Aorta (tissue), 5 donors: ENCODE measurements at places on chromosomes 1 and 21.

GRCh38 chr1:22646384-22646783 is 3.0 kb downstream of the C1QC start:
- DNase-seq = no peak
- no peaks in the 10 kb centered on the region for H3K36me3 ChIP-seq
- H3K27me3 ChIP-seq = no peaks in the 10 kb centered on the region
- no peak overlapping the region for H3K4me3 ChIP-seq

DNA sequence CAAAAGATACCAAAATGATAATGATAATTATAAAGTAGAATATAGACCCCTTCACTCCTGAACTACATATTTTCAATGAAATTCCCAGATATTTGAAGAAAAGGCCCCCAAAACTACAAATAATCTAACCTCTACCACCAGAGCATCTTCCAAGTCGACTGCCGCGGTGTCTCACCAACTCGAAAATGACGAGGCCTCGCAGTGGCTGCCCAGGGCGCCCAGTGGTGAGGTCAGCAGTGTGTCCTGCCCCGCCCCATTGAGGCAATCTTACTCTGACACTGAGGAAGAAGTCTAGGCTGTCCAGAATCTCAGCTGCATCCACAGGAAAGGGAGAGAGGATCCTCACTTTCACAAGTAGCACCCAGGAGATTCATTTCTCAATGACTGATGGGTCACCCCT is 5.2 kb downstream of the DUSP10 start:
- H3K36me3 ChIP-seq = no peaks in the 10 kb centered on the region
- DNase-seq = no peak
- no peak overlapping the region for H3K4me3 ChIP-seq
- no peaks in the 10 kb centered on the region for H3K4me1 ChIP-seq

GRCh38 chr1:37143800-37144199 is 109.5 kb upstream of the GRIK3 start:
- H3K27me3 ChIP-seq = no peaks in the 10 kb centered on the region
- no peaks in the 10 kb centered on the region for H3K4me1 ChIP-seq
- H3K4me3 ChIP-seq = no peak overlapping the region
- no peak for DNase-seq
- H3K27ac ChIP-seq = no peak overlapping the region
- H3K36me3 ChIP-seq = no peaks in the 10 kb centered on the region

DNA sequence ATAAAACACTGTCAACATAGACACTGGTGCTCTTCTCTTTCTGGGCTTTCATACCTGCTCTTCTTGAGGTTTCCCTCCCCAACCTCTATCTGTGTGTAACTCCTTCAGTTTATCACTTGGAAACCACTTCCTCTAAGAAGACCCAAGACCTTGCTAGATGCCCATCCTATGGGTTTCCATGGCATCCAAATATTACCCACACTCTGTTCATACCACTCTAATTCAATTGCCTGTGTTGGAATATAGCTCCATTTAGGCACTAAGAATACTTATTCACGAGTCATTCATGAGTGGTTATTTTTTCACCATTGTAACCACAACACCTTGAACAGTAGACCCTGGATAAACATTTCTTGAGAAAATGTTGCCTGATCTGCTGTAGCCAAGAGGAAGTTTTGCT is 231.1 kb upstream of the SGIP1 start:
- no peak for DNase-seq
- H3K4me3 ChIP-seq = no peak overlapping the region
- no peaks in the 10 kb centered on the region for H3K27me3 ChIP-seq
- no peaks in the 10 kb centered on the region for H3K36me3 ChIP-seq

DNA sequence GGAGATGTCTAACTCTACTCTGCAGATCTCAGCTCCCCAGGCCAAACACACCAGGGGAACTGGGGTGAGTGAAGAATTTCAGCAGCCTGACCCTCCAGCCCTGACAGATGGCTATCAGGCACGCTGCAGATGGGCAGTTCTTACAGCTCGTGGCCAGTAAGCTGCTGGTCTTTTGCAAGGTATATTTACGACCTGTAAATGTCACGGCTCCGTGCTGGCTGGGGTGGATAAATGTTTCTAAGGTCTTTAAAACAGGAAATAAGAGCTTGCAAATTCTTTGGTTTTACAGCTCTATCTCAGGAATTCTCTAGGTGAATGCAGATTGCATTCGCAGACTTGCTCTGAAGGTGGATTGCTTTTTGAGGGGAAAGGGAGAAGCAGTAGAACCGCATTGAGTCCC is 10.1 kb downstream of the DOP1B start:
- no peak for DNase-seq
- H3K4me3 ChIP-seq = no peak overlapping the region
- H3K36me3 ChIP-seq = peaks cover 3% of the 10 kb centered on the region
- H3K27me3 ChIP-seq = no peaks in the 10 kb centered on the region
- H3K4me1 ChIP-seq = no peaks in the 10 kb centered on the region

DNA sequence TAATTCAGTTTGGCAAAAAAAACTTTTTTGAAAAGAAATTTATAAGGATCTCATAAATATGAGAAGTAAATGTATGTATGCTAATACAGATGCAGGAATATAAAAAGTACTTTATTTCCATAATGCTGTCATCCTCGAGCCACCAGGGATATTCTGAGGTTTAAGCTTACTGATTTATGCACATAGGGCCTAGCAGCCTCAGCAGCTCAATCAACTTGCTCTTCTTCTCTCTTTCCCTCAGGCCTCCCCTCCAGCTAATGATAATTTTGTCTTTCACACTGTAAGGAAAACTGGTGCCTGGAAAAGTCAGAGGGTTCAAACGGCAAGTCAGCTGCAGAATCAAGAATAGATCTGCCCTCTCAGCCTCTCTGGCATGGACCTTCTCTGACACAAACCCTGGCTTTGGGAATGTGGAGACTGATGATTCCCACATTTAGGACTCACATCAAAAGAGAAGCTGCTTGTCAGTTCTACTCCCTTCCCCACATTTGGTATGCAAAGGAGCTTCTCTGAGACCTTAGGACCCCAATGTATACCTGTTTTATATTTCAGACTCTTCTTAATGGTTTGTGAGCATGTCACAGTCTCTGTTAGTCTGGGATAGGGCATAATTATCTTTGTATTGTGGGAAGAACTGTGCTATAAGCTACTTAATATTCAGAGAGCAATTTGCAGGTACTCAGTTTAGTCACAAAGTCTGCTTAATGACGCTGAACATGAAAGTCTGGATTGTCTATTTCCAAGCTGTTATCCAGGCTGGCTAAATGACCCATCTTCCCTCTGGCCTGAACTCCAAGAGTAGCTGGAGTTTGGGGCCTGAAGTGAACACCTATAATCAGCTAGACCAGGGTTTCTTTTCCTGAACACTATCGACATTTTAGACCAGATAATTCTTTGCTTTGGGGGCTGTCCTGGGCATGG is 52.1 kb upstream of the DIPK1A start:
- no peaks in the 10 kb centered on the region for H3K36me3 ChIP-seq

GRCh38 chr1:179547021-179547535 is 28.7 kb downstream of the NPHS2 start:
- H3K4me3 ChIP-seq = no peak overlapping the region
- H3K27me3 ChIP-seq = no peaks in the 10 kb centered on the region
- H3K27ac ChIP-seq = no peak overlapping the region
- no peak for DNase-seq

DNA sequence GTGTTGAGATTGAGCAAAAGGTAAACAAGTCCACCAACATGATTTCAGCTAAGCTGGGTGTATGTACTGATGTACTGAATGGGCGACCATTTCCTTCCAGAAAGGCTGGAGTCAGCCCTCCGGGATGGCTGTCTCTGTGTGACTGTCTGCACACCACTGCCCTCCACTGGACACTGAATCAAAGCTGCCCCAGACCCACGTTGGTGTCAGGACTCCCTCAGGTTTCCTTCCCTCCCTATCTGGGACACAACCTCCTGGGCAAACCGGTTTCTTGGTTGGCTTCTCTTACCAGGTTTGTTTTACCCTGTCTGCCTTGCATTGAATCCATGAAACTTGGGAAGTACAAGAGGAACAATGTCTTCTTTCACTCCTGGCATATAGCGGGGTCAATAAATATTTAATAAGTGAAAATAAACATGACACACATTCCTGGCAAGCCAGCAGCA is 5.3 kb upstream of the SRP9 start:
- H3K36me3 ChIP-seq = no peaks in the 10 kb centered on the region
- peak; percentile 91 for DNase-seq
- H3K4me3 ChIP-seq = no peak overlapping the region
- H3K27ac ChIP-seq = no peak overlapping the region

GRCh38 chr1:181326348-181326747 is 157.0 kb upstream of the CACNA1E start:
- H3K36me3 ChIP-seq = no peaks in the 10 kb centered on the region
- H3K4me1 ChIP-seq = no peaks in the 10 kb centered on the region
- no peak for DNase-seq
- H3K4me3 ChIP-seq = no peak overlapping the region
- H3K27ac ChIP-seq = no peak overlapping the region
- no peaks in the 10 kb centered on the region for H3K27me3 ChIP-seq

DNA sequence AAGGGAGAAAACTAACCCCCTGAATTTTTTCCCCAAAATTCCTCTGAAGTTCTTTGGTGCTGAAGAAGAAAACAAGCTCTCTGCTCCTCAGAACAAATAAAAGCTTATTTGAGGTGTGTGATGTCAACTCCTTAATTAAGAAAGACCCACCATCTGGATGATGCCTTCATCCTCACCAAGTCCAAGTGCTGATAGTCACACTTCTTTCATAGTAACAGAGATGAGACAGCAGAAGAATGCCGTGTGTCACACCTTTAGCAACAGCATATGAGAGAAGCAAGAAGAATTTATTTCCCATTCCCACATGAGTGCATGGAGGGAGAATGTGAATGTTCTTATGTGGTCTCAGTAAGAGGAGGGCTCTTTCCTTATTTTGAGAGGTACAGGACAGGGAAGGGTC is 91.2 kb downstream of the TGFB2 start:
- H3K4me3 ChIP-seq = no peak overlapping the region
- DNase-seq = no peak

DNA sequence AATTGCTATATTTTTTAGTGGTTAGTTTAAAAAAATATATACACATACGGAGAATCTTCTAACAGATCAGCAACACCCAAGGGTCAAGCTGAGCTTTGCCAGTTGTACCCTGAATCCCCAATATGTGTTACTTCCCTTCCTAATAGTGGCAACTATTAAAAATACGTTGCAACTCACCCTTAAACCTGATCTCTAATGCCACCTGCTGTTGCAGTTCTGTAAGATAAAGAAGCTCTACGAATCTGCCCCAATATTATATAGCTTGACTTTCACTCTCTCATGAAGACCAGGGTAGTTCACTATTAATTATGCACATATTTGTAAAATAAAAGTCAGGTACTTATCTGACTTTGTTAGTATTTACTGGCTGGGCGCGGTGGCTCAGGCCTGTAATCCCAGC is 58.4 kb downstream of the ASH1L start:
- no peaks in the 10 kb centered on the region for H3K27me3 ChIP-seq
- no peaks in the 10 kb centered on the region for H3K36me3 ChIP-seq
- H3K4me1 ChIP-seq = no peaks in the 10 kb centered on the region
- H3K27ac ChIP-seq = no peak overlapping the region

GRCh38 chr1:185229981-185230380 is 73.0 kb downstream of the SWT1 start:
- no peak overlapping the region for H3K27ac ChIP-seq
- H3K4me3 ChIP-seq = no peak overlapping the region
- H3K27me3 ChIP-seq = no peaks in the 10 kb centered on the region
- no peaks in the 10 kb centered on the region for H3K4me1 ChIP-seq

DNA sequence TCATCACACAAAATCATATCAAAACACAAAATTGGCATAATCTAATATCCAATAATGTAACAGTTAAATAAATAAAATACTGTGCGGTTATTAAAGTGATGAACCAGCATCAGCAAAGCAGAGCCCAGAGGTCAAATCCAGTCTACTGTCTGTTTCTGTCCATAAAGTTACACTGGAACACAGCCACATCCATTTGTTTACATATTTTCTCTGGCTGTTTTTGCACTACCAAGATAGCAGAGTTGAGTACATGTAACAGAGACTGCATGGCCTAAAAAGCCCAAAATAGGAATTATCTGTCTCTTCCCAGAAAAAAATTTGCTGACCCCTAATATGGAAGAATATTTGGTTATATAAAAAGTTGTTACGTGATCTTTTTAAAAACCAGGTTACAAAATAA is 242.2 kb upstream of the DMRTA2 start:
- H3K27me3 ChIP-seq = no peaks in the 10 kb centered on the region
- H3K27ac ChIP-seq = no peak overlapping the region
- no peaks in the 10 kb centered on the region for H3K4me1 ChIP-seq
- DNase-seq = no peak
- no peaks in the 10 kb centered on the region for H3K36me3 ChIP-seq
- no peak overlapping the region for H3K4me3 ChIP-seq

GRCh38 chr1:25484096-25484495 is 53.4 kb downstream of the MACO1 start:
- H3K4me3 ChIP-seq = no peak overlapping the region
- H3K27me3 ChIP-seq = no peaks in the 10 kb centered on the region
- no peak for DNase-seq
- H3K27ac ChIP-seq = no peak overlapping the region
- H3K36me3 ChIP-seq = no peaks in the 10 kb centered on the region

GRCh38 chr1:41513383-41513735 is 28.9 kb upstream of the EDN2 start:
- no peak overlapping the region for H3K27ac ChIP-seq
- no peak for DNase-seq
- H3K4me3 ChIP-seq = no peak overlapping the region

- no peak overlapping the region for H3K27ac ChIP-seq
- no peak for DNase-seq
- no peak overlapping the region for H3K4me3 ChIP-seq
- no peaks in the 10 kb centered on the region for H3K27me3 ChIP-seq
- H3K4me1 ChIP-seq = no peaks in the 10 kb centered on the region
These were observed 371.2 kb downstream of the PTBP2 start for GRCh38 chr1:97092824-97093223.

DNA sequence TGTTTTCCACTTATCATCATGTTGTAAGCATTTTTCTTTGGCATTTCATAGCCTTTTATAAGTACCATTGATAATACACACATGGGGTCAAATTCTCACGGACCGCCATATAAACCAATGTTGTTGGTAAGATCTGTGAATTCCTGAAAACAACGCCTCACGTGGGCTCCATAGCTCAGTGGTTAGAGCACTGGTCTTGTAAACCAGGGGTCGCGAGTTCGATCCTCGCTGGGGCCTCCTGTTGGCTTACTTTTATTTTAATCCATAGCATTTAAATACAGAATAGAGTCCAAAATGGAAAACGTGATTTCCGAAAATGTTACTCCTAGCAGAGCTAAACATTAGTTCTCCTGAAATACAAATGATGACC is 83.1 kb downstream of the HHIPL2 start:
- no peaks in the 10 kb centered on the region for H3K27me3 ChIP-seq
- no peaks in the 10 kb centered on the region for H3K4me1 ChIP-seq
- H3K27ac ChIP-seq = no peak overlapping the region

GRCh38 chr1:159960721-159961381 is 6.8 kb upstream of the SLAMF9 start:
- peak; percentile 80 for DNase-seq
- H3K27ac ChIP-seq = no peak overlapping the region
- H3K4me3 ChIP-seq = no peak overlapping the region
- no peaks in the 10 kb centered on the region for H3K27me3 ChIP-seq

- H3K27me3 ChIP-seq = no peaks in the 10 kb centered on the region
- H3K27ac ChIP-seq = no peak overlapping the region
- H3K36me3 ChIP-seq = peaks cover 9% of the 10 kb centered on the region
- H3K4me1 ChIP-seq = no peaks in the 10 kb centered on the region
These were observed 45.9 kb upstream of the DIP2A start for GRCh38 chr21:46412521-46413364.
